NCI-H510A (cell line): ENCODE measurements at places on chromosomes 4 and X.

- no peak for DNase-seq
These were observed 135.3 kb downstream of the ZNF518B start for GRCh38 chr4:10321931-10322330.

DNA sequence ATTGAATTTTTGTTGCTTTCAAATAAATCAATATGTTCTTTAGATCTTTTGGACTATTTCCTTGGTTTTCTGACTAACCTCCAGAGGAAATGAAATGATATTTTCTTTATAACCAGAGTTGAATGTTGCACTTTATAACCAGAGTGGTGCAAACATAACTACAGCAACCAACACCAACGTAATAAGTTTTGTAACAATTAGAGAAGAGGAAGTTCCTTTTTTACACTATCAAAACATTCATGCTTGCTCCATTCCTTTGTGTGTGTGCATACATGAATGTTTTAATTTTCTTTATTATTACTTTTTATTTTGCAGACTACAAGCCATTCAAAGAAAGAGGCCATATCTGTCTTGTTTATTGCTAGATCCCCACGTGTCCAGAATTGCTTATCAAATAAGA lies 193.0 kb upstream of the PPP3CA start:
- DNase-seq = no peak

GRCh38 chrX:5646818-5647217 lies 581.8 kb downstream of the NLGN4X start:
- no peak for DNase-seq

GRCh38 chr4:152892974-152893373 lies 43.1 kb upstream of the FHDC1 start:
- no peak for DNase-seq

DNA sequence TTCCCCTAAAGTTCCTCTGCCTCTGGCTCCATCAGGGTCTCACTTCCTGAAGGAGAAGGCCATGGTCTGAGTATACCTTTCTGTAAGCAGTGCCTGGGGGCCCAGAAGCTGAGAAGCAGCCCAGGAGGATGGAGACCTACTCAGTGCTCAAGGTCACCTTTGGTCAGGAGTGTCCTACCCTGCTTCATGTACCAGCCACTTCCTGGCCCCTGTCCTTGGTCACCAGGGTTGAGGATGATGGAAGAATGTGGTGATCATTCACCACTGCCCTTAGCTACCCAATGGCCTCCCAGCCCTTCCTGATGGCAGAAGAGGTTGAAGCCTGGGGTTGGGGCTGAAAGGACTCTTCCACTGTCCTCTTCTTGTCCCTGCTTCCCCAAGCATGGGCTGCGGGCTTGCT lies 9.0 kb upstream of the MFAP3L start:
- DNase-seq = no peak

GRCh38 chr4:55010550-55010949 lies 114.8 kb downstream of the KDR start:
- DNase-seq = no peak

DNA sequence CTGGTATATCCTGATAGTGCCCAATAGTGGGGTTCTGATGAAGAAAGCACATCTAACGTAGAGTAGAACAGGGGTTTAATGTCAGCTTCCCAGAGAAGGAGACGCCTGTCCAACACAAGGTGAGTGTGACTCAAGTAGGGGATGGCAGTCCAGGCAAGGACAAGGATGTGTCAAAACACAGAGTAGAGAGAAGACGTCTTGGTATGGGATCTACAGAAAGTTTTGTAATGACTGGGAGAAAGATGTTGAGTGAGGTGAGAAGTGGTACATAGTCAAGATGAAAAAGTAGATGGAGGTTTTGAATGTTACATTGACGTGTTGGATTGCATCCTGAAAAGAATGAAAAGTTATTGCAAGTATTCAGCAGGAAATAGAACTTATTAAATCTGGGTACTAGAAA lies 124.4 kb downstream of the TMA16 start:
- DNase-seq = no peak

DNA sequence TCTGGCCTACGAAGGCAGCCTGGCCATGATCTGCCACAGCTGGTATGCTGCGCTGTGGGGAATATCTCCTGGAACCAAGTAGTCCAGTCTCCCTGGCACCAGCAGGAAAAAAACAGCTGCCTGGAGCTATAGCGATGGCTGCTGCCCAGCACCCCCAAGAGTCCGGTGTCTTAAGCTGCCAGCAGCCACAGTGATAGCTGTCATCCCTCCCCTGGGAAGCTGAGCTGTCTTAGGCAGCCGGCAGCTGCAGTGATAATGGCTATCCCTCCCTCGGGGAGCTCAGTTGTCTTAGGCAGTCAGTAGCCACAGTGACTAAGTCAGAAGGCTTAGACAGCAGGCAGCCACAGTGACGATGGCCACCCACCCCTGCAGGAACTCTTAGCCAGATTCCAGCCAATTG lies 205.1 kb downstream of the STPG2 start:
- no peak for DNase-seq

DNA sequence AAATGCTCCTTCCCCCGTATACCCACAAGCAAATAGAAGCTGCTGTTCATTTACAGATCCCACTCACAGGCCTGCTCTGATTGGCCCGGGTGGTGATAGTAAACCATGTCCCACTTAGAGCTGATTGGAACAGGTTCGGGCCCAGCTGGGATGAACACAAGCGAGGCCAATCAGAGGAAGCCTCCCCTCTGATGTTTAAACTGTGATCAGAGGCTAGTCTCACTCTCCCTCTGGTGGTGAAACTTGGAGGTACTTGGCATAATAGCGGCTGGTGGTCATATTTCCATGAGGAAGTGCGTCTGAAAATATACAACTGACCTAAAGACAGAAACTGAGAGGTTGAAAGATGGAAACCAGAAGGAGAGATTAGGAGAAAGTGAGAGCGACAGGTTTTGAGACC lies 51.5 kb upstream of the TRPC3 start:
- DNase-seq = no peak

DNA sequence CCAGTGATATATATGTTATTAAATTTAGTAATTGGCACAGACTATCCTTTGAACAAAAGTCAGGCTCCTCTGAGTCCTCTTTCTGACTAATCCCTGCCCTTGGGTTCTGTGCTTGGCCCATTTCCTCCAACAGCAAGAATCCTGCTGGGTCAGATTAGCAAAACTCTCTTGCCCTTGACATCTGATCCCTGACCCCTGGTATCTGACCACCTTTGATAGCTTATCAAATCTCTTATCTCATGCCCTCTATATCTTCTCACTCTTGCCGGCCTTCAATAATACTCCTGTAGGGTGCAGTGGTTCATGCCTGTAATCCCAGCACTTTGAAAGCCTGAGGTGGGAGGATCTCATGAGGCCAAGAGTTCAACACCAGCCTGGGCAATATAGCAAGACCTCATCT lies 245.5 kb upstream of the FAM47A start:
- no peak for DNase-seq

DNA sequence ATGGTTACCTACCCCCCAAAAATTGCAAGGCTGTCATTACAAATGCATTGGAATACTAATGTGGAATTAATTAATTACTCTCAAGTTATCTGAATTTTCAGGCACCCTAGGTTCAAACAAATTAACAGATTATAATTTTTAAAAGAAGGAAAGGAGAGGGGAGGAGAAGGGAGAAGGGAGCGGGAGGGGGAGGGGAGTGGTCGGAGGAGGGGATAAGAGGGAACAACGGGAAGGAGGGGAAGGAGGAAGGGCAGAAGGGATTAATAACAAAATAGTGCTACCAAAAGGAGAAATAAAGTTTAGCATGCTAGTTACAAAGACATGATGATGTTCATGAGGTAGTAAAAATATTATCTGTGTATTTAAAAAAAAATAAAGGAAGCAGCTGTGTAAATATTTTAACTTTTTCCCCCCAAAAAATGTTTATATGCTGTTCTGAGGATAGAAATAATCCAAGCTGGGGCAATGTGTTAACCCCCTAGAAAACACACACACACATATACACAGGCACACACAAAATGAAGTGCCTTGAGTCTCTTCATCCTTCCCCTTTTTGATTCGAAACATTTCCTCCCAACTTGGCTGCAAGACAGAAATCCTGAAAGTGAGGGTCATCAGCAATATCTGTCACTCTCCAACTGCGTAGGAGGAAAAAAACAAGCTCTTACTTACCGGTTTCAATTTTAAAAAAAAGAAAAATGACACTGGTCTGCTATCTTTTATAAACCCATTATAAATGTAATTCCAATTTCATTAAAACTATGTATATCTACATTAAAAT lies 58.8 kb downstream of the PPP3CA start:
- no peak for DNase-seq
